PC-3 (cell line): ENCODE measurements at places on chromosomes 13 and 19. TPM values are rescaled to one million over a fixed set of nuclear protein-coding genes. Genes with fewer than 3 reads are reported as not detected.
A peak's percentile ranks its signal among the peaks of the same experiment; 100 is the strongest.

- peak overlapping the region; percentile 19 for H3K27ac ChIP-seq
- peaks cover 39% of the 10 kb centered on the region for H3K4me1 ChIP-seq
- peaks cover 9% of the 10 kb centered on the region for H3K36me3 ChIP-seq
- no peaks in the 10 kb centered on the region for H3K27me3 ChIP-seq
- DNase-seq = no peak
Measured at GRCh38 chr19:38276942-38277517, 12.7 kb downstream of the SPINT2 start.

The FREM2 gene
- total RNA-seq = 0.04 TPM in 1 of 2 replicates, not detected in the other

The HOMER3 gene
- 118 and 143 TPM in 2 replicates for total RNA-seq

GRCh38 chr13:112506046-112506445 lies 81.9 kb downstream of the TUBGCP3 start:
- peaks cover 7% of the 10 kb centered on the region; the same call in 1 of the 2 replicates for H3K4me1 ChIP-seq
- no peaks in the 10 kb centered on the region for H3K27me3 ChIP-seq
- no peak overlapping the region for H3K4me3 ChIP-seq
- peaks cover 18% of the 10 kb centered on the region for H3K36me3 ChIP-seq

- H3K36me3 ChIP-seq = no peaks in the 10 kb centered on the region
- no peaks in the 10 kb centered on the region for H3K27me3 ChIP-seq
- no peak overlapping the region for H3K27ac ChIP-seq
- no peak for DNase-seq
- H3K4me1 ChIP-seq = no peaks in the 10 kb centered on the region
Measured at GRCh38 chr13:93955904-93956303, 523.6 kb downstream of the DCT start.
